ENCODE measurements at places on chromosomes 6 and 20.

GRCh38 chr6:28880894-28881780 is 42.6 kb downstream of the TRIM27 start:
- DNase-seq, result no peak

- no peak for DNase-seq
Observed at GRCh38 chr6:77326029-77326428, 137.3 kb downstream of the HTR1B start.

DNA sequence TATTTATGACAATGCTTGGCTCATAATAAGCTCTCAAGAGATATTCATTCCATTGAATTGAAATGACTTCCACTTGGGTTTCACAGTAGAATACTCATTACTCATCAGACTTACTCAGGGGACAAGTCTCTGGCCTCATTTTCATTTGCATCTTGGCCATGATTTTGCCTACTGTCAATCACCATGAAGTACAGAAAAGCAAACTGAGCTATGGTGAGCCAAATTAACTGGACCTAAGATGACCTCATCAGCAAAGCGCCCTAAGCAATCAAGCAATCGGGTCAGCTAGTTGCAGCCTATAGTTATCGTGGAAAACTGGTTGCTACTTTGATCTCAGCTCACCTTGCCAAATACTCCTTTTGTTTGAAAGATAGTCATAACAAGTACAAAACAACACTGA is 494.7 kb upstream of the SLC35B3 start:
- DNase-seq, result no peak

DNA sequence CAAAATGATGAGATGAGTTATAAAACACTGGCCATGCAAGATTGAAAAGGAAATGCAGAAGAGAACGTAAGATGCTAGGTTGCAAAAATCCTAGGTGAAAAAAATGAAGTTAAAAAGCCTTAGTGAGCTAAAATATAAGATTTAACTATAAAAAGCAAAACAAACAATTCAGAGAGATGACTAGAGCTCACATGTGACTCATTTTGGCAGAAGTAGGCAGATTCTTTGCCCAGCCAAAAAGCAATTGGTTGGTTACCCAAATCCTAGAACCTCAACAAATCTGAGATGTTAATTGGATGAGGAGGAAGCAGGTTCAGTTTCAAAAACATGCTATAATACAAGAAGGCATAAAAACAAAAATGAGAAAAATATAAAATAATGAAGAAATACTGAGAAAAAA is 249.1 kb downstream of the OGFRL1 start:
- no peak for DNase-seq

- DNase-seq, result no peak
Observed at GRCh38 chr6:34472425-34472824, 6.5 kb downstream of the PACSIN1 start.

- DNase-seq, result no peak
Observed at GRCh38 chr6:169479783-169480495, 221.9 kb downstream of the WDR27 start.

DNA sequence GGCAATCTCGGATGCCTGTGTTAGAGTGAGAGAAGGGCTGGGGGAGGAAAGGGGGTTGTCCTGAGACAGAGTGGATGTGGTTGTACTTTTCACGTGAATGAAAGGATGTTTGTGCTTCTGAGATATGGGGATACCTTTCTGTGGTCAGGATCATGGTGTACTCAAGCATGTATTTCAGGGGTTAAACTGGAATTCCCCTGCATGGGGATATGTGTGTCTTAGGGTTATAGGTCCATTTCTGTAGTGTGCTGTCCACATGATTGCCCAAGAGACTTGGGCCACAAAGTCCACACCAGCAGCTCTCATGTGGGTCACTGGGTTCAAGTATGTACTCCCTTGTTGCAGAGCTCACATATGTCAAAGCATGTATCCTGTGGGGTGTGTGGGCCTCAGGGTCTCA is 10.5 kb downstream of the SYNGAP1 start:
- DNase-seq, result no peak

DNA sequence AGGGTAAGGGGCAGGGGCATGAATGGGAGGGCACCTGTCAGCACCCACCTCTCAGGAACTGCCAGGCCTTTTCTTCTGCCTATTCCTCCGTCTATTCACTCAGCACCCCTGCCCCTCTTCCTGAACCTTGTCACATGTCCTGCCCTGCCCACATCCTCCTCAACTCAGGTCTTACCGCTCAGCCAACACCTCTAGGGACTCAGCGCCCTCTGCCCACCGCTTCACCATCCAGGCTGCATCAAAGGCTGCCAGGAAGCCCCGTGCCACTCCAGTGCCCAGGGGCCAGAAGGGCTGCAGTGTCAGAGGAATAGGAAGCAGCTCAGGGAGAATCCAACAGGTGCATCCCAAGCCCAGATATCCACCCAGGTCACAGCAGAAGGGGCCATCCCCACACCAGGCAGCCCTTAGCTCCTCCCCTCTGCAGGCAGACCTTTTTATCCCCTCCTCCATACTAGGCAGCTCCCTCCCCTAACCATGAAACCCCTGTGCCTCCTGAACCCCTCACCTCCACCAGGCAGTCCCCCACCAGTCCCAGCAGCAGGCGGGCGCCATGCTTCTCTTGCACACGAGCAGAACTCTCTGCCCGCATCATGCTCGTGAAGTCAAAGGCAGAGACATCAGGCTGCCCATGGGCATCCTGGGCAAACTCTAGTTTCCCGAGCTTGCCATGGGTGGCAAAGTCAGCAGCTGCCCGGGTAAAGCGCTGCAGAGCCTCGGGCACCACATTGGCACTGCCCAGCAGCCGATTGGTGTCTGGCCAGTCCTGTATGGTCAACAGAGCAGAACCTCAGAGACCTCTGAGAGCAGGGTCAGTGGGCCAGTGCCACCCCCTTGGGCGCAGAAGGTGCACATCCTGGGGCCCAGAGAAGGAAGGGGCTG is 5.5 kb downstream of the MICAL1 start:
- DNase-seq, result no peak

DNA sequence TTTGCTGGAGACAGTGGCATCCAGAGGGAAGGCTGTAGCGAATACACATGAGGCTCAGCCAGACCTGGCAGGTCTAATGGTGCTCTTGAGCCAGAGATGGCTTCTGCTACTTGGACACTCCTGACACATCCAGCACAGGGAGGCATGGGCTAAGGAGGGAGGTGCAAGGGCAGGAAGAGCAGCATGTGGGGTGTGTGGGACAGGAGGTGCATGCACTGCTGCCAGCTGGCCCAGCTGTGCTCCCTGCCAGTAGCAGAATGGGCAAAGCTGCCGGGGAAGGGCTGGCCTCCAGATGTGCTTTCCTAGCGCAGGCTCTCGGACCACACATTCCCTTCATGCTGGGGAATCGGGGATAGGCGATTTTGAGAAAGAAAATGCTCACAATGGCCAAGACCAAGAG is 309.2 kb downstream of the CDC5L start:
- DNase-seq, result no peak

DNA sequence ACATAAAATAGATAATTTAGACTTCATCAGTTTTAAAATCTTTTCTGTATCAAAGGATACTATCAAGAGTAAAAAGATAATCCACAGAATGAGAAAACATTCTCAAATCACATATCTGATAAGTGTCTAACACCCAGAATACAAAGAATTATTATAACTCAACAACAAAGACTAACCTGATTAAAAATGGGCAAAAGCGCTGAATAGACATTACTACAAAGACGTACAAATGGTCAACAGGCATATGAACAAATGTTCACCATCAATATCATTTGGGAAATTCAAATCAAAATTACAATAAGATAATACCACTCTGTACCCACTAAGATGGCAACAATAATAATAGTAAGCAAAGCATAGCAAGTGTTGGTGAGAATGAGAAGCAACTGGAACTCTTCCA is 503.8 kb downstream of the CDH26 start:
- no peak for DNase-seq

- no peak for DNase-seq
Observed at GRCh38 chr20:63312690-63313348, 19.8 kb downstream of the COL20A1 start.

DNA sequence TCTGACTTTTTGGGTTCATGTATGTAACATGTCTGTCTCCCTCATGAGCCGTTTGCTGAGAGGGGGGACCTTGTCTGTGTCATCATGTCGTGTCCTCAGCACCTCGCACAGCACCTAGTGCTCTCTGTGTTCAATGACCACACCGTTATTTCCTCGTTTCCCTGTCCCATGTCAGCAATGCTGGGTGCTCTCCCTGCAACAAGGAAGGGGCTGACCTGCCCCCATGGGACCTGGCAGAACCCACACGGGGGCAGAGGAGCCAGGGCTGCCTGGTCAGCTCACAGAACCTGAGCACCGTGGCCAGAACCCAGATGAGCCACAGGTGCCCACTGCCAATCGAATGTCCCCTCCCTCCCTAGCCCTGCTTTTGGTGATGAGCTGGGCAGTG is 7.3 kb downstream of the ADA start:
- no peak for DNase-seq
